Tibial artery (tissue), 4 donors: ENCODE measurements at places on chromosomes 16 and 17.

DNA sequence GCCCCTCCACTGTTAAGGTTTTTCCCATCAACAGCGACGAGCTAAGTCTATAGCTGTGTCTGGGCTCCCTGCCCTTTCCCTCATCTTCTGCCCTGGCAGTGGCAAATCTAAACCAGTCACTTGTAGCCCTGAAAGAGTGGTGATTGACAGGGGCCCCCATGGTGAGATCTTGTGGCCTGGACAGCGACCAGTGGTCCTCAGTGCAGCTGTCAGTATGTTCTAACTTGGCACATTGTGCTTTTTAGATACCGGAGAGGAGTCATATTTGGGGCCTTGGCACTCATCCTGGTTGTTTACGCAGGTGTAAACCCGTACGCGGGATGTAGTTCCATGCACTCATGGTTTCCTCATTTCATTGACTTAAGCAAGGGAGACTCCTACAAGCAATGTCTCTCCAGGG, 57.5 kb upstream of the ARHGAP44 start:
- H3K4me1 ChIP-seq = no peaks in the 10 kb centered on the region
- no peak overlapping the region for H3K4me3 ChIP-seq
- no peak for DNase-seq
- H3K36me3 ChIP-seq = peaks cover 8% of the 10 kb centered on the region

DNA sequence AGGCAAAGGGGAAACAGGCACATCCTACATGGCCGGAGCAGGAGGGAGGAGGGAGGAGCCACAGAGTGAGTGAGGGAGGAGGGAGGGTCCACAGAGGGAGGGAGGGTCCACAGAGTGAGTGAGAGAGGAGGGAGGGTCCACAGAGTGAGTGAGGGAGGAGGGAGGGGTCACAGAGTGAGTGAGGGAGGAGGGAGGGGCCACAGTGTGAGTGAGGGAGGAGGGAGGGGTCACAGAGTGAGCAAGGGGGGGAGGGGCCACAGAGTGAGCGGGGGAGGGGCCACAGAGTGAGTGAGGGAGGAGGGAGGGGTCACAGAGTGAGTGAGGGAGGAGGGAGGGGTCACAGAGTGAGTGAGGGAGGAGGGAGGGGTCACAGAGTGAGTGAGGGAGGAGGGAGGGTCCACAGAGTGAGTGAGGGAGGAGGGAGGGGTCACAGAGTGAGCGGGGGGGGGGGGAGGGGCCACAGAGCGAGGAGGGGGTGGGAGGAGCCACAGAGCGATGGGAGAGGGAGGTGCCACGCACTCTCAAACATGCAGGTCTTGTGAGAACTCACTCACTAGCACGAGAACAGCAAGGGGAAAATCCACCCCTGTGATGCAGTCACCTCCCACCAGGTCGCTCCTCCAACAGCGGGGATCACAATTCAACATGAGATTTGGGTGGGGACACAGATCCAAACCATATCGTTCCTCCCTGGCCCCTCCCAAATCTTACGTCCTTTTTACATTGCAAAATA, 24.3 kb upstream of the CDH15 start:
- no peak overlapping the region for H3K4me3 ChIP-seq
- no peaks in the 10 kb centered on the region for H3K27me3 ChIP-seq
- H3K36me3 ChIP-seq = peaks cover 79% of the 10 kb centered on the region
- no peak overlapping the region for H3K27ac ChIP-seq

DNA sequence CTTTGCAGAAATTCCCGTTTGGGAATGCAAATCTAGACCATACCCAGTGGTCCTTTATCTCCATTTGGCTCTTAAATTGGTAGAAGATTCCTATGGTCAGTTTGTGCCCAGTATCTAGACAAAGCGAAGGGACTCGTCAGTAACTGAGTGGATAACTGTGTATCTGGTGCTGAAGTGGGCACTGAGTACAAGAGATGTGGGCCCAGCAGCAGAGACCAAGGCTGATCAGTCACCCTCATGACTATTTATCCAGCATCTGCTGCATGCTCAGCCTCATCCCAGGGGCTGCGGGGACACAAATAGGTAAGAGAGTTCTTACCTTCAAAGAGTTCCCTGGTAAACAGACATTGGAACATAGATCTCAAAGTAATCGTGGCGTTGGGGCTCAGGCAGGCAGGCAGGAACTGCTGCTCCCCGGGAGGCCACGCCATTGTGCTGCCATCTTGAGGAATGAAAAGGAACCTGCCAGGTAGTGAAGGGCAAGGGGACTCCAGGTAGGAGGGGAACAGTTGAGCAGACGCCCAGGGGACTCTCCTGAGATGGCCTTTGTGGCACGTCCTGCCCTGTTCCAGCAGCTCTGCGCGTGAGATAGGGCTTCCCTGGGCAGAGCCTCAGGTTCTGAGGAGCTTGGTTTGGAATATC, 10.3 kb downstream of the NT5M start:
- H3K4me3 ChIP-seq = no peak overlapping the region
- H3K27me3 ChIP-seq = no peaks in the 10 kb centered on the region
- DNase-seq = no peak
- no peak overlapping the region for H3K27ac ChIP-seq
- H3K36me3 ChIP-seq = no peaks in the 10 kb centered on the region
- no peaks in the 10 kb centered on the region for H3K4me1 ChIP-seq

DNA sequence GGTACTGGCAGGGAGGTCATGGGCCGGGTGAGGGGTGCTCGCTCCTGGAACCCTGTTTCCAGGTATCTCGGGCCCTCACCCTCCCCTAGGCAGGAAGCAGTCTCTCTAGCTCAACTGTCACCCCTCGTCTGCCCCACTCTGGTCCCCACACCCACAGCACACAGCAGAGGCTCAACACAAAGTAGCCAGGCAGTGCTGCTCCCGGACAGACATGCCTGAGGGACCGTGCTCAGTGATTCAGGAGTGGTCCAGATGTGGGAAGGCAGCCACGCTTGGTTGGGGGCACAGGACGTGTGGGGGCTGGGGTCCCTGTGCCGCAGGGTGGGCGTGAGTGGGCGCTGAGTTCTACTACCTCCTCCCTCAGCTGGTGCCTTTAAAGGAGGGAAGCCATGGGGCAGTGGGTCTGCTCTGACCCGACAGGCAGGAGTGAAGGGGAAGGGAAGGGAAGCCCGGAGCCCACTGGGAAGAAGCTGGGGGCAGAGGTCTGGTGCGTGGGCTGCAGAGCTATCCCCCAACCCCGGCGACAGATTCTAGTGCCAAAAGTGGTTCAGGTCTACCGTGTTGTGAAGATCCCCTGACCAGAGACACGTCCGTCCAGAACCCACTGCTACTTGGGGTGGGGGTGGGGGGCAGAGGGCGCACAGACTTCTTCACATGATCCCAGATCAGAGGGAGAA, 11.8 kb downstream of the SLC16A3 start:
- peaks cover 22% of the 10 kb centered on the region for H3K36me3 ChIP-seq
- peak overlapping the region; percentile 84 for H3K27ac ChIP-seq
- no peaks in the 10 kb centered on the region for H3K27me3 ChIP-seq
- no peak for DNase-seq
- H3K4me3 ChIP-seq = no peak overlapping the region
- H3K4me1 ChIP-seq = peaks cover 79% of the 10 kb centered on the region

DNA sequence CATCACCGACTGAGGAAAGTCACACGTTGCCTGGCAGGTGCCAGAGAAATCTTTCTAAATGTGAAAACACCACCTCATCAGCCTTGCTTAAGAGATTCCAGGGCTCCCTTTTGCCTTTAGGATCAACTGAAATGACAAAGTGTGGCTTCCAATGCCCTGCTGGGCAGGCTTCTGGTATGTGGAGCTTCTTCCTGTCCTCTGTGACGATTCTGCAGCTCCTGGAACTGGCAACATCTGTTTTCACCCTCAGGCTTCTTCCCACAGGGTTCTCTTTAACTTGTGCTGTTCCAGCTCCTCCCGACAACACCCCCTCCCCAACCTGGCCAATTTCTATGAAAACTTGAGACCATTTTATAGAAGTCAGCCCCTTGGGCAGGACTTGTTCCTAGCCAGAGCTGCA, 4.8 kb upstream of the ZDHHC1 start:
- DNase-seq = no peak
- H3K4me1 ChIP-seq = no peaks in the 10 kb centered on the region
- no peak overlapping the region for H3K4me3 ChIP-seq
- peaks cover 21% of the 10 kb centered on the region for H3K27me3 ChIP-seq

DNA sequence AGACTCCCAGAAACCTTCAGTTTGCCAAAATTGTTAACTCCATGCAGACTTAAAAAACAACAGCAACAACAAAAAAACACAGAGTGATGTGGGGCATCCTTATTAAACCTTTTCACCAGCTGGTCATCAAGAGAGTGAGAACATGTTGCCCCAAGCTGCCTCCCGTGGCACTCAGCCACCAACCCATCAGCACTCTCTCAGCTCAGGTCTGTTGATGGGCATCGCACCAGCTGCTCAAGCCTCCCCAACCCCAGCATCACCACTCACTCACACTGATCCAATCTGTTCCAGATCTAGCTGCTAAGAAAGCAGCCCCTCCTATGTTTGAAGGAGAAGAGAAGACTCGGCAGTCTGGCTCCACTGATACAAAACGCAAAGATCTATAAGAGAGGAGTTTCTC, 46.8 kb downstream of the SLC39A11 start:
- no peaks in the 10 kb centered on the region for H3K36me3 ChIP-seq
- H3K4me3 ChIP-seq = no peak overlapping the region
- no peak for DNase-seq
- H3K27me3 ChIP-seq = no peaks in the 10 kb centered on the region
- H3K4me1 ChIP-seq = peaks cover 20% of the 10 kb centered on the region
- H3K27ac ChIP-seq = no peak overlapping the region

DNA sequence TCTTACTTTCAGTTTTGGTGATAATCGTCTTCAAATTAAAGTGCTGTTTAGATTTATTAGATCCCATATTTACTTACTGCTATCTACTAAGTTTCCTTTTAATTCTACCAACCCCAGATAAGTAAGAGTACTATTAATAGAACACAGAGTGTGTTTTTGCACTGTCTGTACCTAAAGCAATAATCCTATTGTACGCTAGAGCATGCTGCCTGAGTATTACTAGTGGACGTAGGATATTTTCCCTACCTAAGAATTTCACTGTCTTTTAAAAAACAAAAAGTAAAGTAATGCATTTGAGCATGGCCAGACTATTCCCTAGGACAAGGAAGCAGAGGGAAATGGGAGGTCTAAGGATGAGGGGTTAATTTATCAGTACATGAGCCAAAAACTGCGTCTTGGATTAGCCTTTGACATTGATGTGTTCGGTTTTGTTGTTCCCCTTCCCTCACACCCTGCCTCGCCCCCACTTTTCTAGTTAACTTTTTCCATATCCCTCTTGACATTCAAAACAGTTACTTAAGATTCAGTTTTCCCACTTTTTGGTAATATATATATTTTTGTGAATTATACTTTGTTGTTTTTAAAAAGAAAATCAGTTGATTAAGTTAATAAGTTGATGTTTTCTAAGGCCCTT, 56.8 kb downstream of the HLF start:
- no peak overlapping the region for H3K4me3 ChIP-seq
- H3K27me3 ChIP-seq = no peaks in the 10 kb centered on the region
- DNase-seq = no peak
- H3K27ac ChIP-seq = no peak overlapping the region
- no peaks in the 10 kb centered on the region for H3K4me1 ChIP-seq

GRCh38 chr17:57256708-57257112, 387 bp downstream of the MSI2 start:
- peaks cover 21% of the 10 kb centered on the region for H3K4me1 ChIP-seq
- no peak for DNase-seq
- H3K27me3 ChIP-seq = no peaks in the 10 kb centered on the region
- peak overlapping the region; percentile 81 for H3K4me3 ChIP-seq

DNA sequence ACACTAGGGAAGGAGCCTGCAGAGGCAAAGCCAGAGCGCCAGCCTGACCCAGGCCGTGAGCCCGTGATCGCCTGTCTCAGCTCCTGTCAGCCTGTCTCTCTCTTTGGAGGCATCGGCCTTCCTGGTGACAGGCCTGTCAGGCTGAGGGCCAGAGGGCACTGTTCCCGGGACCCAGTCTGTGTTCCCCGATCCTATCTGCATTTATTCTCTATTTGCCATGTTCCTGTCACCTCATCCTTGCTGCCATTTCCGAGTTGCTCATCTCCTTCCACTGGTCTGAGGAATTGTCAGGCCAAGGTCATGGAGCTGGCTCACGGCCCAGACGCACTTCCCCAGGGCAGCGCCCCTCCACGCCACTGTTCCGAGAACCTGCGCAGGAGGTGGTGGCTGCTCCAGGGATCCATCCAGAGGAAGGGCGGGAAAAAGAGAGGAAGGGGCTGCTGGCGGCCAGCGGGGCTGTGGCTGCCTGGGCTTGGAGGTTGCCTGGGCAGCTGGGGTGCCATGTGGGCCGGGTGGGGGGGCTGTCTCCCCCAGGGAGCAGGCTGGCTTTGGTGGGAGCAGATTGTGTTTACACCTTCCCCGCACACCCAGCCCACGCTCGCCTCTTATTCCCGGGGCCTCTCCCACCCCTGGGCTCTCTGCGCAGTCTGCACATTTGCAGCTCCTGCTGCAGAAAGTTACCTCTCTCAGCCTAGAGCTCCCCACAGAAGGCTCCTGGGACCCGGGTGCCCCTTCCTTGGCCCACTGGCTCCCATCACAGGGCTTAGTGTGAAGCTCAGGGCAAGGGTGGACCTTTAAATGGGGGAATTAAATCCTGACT, 4.9 kb downstream of the PRCD start:
- H3K4me1 ChIP-seq = no peaks in the 10 kb centered on the region
- DNase-seq = no peak
- no peaks in the 10 kb centered on the region for H3K36me3 ChIP-seq
- no peak overlapping the region for H3K4me3 ChIP-seq

GRCh38 chr17:68662037-68662432, 60.9 kb upstream of the FAM20A start:
- DNase-seq = no peak
- no peaks in the 10 kb centered on the region for H3K4me1 ChIP-seq
- no peak overlapping the region for H3K27ac ChIP-seq
- no peaks in the 10 kb centered on the region for H3K27me3 ChIP-seq

GRCh38 chr17:29559640-29560039, 7.2 kb downstream of the ABHD15 start:
- H3K4me3 ChIP-seq = no peak overlapping the region
- DNase-seq = no peak
- H3K27ac ChIP-seq = no peak overlapping the region
- H3K36me3 ChIP-seq = peaks cover 19% of the 10 kb centered on the region
- no peaks in the 10 kb centered on the region for H3K4me1 ChIP-seq
- no peaks in the 10 kb centered on the region for H3K27me3 ChIP-seq
